ENCODE measurements at places on chromosomes 4 and X.

GRCh38 chr4:13535708-13536361 lies 8.5 kb downstream of the NKX3-2 start:
- DNase-seq, result no peak

DNA sequence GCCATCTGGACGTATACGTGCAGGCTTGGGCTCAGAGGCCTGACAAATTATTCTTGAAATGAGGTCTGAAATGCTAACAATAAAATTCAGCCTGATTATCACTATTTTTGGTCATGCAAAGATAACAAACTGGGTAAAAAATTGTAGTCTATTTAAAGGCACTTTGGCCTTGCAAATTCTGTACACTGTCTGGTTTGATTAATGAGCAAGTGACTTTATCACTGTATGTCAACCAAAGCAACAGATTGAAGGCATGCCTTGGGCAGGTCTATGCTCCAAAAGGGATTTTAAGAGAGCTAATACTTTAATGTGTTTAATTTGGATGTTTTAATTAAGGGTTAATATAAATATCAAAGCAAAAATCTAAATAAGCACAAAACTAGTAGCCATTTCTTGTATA lies 1034.9 kb upstream of the GRID2 start:
- DNase-seq, result no peak

- DNase-seq, result no peak
These were observed 33.2 kb downstream of the PPP2R2C start for GRCh38 chr4:6439120-6439762.

GRCh38 chr4:153036931-153037482 lies 100.9 kb downstream of the FHDC1 start:
- DNase-seq, result no peak

GRCh38 chrX:156001667-156002021 lies 4.1 kb downstream of the IL9R start:
- DNase-seq, result no peak

- no peak for DNase-seq
These were observed 525.5 kb upstream of the ZFP42 start for GRCh38 chr4:187470061-187470460.

DNA sequence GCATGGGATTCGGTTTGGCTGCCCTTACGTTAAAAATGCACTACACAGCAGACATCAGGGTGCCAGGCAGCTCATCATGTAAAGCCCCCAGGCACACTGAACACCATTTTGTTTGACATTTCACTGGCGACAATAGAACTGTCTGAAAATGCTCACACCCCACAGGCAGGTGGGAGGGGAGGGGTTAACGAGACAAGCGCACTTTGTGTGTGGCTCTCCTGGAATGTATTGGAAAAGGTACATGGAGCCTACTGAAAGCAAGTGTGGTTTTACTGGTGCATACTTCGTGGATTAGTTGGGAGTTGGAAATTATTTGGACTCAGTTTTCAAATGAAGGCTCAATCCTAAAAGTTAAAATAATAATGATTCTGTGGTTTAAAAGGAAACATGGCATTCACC lies 31.6 kb upstream of the PPARGC1A start:
- no peak for DNase-seq

DNA sequence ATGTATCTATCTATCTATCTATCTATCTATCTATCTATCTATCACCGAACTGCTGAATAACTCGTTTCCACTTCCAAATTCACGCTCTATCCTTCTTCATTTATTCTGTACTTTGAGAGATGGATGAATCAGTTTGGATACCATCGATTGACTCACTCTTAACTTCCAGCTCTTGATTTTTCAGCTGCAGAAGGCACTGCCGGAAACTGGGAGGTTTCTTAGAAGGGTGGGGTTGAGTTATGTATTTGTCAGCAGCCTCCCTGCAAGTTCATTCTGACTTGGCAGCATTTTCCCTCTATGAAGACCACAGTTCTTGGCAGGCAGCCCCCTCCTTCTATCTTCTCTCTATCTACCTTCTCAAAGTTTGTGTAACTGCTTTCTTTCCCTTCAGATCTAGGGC lies 112.0 kb upstream of the MAGEB18 start:
- DNase-seq, result no peak

DNA sequence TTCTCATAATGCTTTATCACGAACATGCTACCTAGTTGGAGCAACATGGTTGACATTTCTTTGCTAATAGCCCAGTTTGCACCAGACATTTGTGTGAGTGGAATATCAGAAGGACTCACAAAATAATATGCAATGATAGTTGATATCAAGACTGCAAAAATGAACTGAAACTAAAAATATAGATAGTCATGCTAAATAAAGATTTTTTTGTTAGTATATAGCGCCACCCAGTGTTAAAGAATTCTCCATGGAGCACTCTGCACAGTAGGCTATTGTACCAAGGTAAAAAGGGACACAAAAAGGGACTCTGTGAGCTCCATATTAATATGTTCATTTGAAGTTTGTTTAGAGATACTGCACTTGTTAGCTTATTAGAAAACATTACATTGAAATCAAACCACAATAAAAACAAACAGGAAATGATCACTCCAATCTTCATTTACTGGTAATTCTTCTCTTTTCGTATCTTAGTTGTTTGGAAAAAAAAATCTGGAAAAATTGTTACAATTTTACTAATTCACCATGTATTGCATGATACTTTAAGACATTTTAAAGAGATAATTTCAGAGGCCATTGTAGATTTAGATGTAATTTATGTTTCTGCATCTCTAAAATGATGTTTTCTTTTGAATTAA lies 1509.6 kb downstream of the ADGRL3 start:
- DNase-seq, result peak; percentile 34

DNA sequence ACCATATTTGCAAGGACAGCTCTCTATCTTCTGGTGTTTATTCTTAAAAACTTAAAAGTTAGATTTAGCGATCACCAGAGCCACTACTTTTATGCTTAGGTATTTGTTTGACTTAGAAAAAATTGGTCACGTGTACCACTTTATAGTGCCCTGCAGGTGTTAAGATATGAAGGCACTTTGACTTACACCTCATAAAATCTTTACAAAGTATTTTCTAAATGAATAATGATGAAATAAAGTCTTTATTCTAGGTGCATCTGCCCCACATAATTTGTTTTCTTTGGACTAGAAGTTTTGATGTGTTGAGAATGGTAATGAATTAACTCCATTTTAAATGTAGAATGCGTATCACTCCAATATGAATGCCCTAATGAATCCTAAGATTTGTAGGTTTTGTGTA lies 2.9 kb downstream of the FMR1 start:
- DNase-seq, result no peak

DNA sequence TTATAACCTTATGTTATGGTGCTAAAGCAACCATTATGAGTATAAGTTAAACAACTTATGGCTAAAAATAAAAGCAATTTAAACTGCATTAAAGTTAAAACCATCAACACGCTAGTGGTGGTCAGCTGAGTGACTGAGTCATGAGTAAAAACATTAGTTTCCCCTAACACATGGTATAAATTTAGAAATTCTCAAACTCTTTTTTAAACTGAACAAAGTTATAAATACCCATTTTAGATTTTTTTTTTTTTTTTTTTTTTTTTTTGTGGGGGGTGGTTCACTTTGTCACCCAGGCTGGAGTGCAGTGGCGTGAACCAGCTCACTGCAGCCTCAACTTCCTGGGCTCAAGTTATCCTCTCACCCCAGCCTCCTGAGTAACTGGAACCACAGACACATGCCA lies 5.4 kb upstream of the BBS7 start:
- no peak for DNase-seq

GRCh38 chr4:60865273-60865672 lies 334.9 kb upstream of the ADGRL3 start:
- DNase-seq, result no peak

DNA sequence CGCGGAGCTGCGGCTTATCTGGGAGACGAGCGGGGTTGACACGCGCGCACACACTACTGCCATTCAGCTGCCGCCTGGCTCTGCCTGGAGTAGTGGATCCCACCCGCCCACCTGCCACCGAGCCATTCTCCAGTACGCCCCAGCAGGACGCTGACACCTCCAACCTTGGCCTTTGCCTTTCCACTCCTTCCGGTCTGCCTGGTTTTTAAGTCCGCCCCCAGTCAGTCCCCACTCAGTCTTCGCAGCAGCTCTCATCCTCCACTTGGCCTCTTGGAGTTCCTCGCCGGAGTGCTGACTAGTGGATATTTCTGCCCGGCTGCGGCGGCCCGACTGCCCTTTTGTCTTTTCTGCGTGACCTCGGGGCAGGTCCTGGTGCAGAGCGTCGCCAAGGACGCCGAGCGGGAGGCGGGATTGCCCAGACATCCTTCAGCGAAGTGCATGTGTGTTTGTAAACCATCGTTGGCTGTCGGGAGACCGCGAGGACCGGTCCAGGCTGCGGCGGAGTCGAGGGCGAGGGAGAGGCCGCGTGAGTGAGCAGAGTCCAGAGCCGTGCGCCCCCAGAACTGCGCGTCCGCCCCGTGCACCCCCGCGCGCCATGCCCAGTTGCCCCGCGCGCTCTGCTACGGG lies 1.1 kb downstream of the SLIT2 start:
- no peak for DNase-seq

DNA sequence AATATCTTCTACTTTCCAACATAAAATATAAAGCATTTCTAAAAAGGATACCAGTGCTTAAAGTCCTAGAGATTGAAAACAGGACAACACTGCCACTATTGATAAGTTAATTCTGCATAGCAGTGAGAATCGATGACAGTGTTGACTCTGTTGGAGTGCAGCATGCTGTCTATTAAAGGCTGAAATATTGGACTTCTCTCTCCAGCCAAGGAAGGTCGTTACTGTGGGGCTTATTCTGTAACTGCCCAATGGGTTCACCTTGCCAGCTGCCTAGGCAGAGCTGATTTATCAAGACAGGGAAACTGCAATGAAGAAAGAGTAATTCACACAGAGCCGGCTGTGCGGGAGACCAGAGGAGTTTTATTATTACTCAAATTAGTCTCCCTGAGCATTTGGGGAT lies 37.7 kb upstream of the PGM2 start:
- no peak for DNase-seq

- DNase-seq, result no peak
These were observed 42.9 kb downstream of the ALPK1 start for GRCh38 chr4:112340023-112340422.

DNA sequence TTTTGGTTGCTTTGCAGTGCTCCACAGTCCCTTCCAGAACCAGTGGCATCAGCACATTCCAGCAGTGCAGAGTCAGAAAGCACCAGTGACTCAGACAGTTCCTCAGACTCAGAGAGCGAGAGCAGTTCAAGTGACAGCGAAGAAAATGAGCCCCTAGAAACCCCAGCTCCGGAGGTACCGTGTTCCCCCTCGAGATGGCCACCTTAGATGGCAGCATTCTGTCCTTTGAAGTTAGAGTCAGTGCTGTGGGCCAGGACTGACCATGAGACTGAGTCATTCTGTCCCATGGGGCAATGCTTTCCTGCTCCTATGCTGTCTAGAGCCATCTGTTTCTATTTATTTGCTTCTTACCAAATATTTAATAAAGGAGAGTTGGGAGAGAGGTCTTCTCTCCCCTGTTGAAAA lies 112.3 kb downstream of the KLHL8 start:
- no peak for DNase-seq

GRCh38 chr4:22524895-22525294 lies 9.0 kb upstream of the ADGRA3 start:
- DNase-seq, result no peak

DNA sequence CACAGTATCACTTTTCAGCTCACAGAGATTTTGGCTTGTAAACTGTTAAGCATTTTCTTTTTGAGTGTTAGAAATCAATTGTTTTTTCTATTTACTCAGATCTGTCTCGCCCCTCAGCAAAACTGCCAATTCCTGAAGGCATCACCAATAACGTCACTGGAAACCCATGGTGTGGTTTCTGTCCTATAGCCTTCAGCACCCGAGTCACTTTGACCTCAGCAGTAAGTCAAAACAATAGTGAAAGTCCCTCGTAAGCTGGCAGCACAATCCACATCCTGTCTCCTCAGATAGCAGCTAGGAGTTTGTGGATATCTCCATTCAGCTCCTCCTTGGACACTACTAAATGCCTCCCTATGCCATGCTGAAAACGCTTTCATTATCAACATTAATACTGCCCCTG lies 1787.4 kb upstream of the ADGRL3 start:
- DNase-seq, result no peak
